Activated T-cell treated with anti-CD3 and anti-CD28 coated beads for 24 hours (primary cell): ENCODE measurements at places on chromosomes 13 and 19.

DNA sequence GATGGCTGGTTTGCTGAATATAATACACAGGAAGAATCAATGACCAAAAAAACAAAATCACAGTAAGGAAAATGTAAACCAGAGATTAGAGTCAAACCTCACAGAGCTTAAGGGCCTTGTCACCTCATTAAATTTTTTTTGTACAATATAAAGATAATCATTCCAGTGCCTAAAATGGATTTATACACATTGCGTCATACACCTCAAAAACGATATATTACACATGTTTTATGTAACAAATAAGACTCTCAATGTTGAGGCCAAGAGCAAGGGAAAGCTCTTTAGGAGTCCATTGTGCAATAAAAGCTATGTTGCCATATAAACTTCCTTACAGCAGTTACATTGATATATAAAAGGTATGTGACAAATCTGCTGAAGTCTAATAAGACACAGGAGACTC is 856.7 kb upstream of the SLITRK1 start:
- no peak for DNase-seq

DNA sequence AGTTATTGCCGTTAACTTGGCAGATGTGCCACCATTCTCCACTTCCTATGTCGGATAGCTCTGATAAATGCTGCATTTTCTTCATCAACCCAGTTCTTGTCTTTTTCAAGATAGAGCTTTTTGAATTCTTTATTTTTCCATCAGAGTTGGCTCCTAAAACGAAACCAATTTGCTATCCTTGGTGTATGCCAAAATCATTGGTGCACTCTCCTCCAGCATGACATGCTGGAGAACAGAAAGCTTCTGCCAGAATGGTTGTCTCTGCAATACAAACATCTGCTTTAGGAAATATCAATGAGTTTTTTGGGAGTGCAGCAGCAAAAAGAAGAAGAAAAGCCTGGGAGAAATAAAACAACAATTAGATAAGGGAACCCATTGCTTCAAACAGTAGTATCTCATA is 124.2 kb downstream of the CDK8 start:
- no peak for DNase-seq

DNA sequence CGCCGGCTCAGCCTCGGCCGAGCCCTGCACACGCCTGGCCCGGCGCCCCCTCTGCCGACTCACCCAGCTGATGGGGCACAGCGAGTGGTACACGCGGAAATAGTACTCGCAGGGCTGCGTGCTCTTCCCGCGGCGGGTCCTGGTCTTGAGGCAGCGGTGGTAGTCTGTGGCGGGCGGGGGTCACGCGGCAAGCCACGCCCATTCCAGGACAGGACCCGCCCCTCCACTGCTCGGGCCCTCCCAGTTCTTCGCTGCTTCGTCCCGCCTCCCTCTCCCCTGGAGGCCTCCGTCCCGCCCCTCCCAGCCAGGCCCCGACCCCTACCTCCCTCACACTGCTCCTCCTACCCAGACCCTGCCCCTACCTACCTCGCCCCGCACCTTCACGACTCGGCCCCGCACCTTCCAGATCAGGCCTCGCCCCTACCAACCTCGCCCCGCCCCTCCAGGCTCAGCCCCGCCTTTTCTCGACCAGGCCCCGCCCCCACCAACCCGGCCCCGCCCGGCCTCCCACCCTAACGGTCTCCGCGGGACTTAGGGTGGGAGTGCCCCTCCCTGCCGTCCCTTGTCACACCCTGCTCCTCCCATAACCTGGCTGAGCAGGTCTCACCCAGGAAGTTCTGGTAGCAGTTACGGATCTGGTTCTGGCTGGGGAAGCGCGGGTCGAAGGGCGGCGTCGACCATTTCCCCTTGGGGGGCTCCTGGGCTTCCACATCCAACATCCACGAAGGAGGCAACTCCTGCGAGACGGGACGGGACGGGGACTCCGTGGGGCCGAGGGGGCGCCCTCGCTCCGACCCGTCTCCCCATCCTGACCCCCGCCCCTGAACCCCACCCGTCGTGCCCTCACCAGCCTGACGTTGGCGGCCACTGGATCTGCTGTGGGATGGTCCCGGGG is 469 bp downstream of the COX6B2 start:
- peak; percentile 32 for DNase-seq

DNA sequence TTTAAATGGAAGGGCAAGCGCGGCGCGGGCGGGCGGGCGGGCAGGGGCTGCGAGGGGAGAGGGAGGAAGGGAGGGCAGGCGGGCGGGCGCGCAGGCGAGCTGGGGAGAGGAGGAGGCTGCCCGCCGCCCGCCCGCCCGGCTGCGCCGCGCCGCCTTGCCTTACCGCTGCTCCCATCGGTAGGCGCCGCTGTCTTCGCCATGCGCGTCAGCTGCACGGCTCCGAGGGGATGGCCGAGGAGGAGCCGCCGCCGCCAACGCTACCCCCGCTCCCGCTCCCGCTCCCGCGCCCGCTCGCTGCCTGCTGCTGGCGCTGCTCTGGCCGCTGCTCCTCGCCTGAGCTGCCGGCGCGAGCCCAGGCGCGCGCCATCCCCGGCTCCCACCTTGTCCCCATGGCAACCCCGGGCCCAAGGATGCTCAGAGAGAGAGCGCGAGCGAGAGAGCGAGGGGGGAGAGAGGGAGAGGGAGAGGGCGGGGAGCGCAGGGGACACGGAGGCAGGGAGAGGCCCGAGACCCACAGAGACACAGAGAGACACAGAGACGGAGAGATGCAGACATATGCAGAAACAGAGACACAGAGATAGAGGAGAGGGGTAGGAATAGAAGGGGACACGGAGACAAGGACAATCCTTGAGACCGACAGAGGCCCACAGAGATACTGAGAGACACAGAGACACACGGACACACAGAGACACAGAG is 40.3 kb downstream of the DEDD2 start:
- peak; percentile 71 for DNase-seq

- no peak for DNase-seq
These were observed 498.1 kb downstream of the COG6 start for GRCh38 chr13:40153516-40153915.

- peak; percentile 68 for DNase-seq
These were observed 6.0 kb downstream of the SPRED3 start for GRCh38 chr19:38394488-38394887.

DNA sequence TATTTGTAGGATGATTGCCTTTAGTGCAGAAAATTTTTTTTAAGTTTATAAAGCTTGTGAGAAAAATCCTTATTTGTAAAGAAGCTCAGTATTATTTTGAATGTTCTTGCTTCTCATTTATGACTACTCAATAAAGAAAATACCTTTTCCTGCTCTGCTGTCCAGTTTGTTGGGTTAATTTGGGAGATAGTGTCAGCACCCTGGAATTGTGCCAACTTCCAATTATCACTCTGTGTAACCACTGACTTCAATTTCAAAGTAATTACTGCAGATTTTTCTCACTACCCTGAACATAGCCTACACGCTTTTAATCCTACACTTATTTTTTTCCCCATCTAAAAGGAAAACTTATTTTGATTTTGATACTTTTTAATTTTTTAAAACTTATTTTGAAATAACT is 93.1 kb downstream of the GGACT start:
- DNase-seq = no peak

GRCh38 chr13:107730813-107731212 is 484.5 kb downstream of the LIG4 start:
- no peak for DNase-seq

DNA sequence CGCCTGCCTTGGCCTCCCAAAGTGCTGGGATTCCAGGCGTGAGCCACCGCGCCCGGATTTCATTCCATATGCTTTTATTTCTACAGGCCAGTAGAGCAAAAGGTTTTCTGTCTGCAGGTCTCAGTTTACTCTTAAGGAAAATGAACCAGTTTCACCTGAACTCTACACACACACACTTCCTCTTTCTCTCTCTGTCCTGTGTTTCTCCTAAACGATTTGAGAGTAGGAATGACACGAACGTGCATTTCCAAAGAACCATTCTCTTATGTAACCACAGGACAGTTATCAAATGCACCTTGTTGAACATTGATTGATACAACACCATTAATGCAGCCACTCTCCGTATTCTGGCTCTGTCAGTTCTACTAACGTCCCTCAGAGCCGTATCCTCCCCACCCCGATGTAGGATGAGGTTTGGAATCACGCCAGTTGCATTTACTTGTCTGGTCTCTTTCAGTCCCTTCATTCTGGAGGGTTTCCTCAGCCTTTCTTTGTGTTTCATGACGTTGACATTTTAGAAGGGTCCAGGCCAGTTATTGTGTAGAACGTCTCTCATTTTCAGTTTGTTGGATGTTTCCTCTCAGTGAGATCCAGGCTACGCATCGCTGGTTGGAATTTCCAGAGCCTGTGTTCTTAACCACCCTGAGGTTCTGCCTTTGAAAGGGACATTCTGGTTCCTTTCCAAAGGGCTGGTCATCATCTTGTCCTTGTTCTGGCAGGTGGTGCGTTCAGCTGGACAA is 36.0 kb downstream of the BICRA start:
- DNase-seq = no peak

GRCh38 chr13:32255724-32256109 is 59.4 kb downstream of the ZAR1L start:
- no peak for DNase-seq

DNA sequence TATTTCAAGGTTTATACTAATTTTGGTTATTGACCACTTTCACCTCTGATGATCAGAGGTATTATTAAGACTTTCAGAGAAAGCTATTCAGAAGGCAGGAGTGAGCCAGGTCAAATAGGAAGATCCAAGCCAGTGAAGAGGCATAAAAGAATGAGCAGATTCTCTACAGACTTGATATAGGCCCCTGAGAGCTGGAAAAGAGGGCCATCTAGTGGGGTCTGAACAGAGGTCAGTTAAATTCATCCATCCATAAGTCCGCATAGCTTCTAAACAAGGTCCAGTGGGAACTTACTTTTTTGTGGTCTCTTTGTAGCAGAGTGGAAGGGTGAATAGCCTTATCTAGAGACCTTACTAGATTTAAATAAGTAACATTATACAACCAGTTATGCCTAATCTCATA is 126.6 kb upstream of the UFM1 start:
- no peak for DNase-seq

- DNase-seq = no peak
These were observed 10.1 kb downstream of the TMEM91 start for GRCh38 chr19:41386442-41386841.

DNA sequence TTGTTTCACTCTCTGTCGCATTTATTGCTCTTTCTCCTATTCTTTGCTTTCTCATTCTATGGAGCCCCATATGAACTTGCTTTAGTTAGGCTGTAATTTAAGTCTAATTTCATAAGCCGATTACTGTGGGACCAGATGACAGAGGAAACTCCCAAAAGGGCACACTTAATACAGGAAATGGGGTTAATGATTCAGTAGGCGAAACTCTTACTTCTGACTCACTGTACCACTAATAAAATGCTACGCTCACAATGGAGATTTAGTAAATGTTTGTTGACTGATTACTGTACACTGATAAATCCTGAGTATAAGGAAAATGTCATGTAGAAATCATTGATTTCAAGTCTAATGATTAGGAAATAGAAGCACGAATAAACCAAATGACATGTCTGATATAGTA is 276.4 kb downstream of the KLF5 start:
- DNase-seq = no peak

DNA sequence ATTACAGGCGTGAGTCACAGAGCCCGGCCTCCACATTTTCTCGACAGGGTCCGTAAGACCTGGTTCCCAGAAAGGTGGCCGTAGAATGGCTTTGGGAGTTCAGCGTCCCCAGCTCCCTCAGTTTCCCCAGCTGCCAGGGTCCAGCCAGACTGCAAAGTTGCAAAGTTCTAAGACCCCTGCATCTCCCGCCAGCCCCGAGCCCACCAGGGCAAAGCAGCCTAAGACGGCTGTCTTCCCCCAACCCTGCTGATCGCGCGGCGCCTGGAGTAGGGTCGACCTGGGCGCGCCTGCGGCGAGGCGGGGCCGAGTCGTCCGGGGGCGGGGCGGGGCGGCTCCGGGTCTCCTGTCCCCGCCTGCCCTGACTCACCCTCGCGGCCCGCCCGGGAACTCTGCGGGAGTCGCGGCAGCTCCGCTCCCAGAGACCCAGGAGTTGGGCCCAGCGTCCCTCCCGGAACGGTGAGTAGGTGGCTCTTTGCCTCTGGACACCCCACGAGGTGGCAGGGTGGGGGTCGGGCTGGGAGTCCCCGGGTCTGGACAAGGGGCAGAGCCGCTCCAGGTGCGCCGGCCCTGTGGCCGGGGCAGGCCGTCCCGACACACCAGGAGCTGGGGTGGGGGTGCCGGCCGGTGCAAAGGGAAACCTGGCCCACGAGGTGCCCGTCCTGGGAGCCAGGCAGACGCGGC is at the start of gene LRRC8E:
Gene LRRC8E, plus strand, starts transcription at position 366 of the 681 bp plus-strand sequence. CDS start 7,094 bp downstream, outside the sequence.
- peak; percentile 30 for DNase-seq
